KG1 (cell line): ENCODE measurements at places on chromosomes 4 and X.
A peak's percentile ranks its signal among the peaks of the same experiment; 100 is the strongest.

GRCh38 chr4:113878668-113879067 is 100.8 kb downstream of the ARSJ start:
- no peak for DNase-seq

- no peak for DNase-seq
Observed at GRCh38 chr4:165425629-165426028, 46.8 kb downstream of the CPE start.

- DNase-seq, result no peak
Observed at GRCh38 chr4:15317246-15317645, 110.6 kb upstream of the C1QTNF7 start.

GRCh38 chrX:16658284-16658683 is 8.3 kb downstream of the S100G start:
- DNase-seq, result no peak

DNA sequence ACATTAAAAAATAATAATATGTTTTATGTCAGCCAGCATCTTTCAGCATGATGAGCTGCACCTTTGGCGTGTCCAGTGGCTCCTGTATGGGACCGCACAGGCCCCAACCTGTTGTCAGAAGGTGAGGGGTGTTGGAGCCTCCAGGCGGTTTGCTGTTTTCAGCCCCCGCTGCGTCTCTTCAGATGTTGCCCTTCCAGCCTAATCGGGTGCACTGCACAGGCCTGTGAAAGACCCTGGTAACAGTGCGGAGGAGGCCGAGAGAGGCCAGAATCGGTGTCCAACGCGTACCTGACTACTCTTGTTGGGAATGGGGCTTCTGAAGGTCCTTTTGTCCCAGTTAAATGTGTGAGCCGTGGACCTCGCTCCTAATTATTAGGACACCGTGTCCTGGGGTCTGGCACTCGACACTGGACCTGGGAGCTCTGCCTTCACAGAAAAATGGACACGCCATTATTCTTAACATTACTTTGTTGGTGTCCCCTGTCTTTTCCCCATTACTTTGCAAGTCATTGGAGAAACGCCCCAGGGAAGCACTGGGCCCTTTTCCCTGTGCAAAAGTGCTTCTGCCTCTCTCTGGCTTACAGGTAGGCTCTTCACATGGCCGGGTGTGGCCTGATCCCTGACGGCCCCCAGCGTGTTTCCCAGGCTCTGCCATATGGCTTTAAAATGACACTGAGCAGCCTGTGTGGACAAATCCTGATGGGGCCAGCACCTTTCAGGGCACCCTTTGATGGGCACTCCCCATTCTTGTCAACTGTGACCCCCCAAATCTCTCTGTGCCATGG is 51.2 kb downstream of the TBC1D14 start:
- no peak for DNase-seq

DNA sequence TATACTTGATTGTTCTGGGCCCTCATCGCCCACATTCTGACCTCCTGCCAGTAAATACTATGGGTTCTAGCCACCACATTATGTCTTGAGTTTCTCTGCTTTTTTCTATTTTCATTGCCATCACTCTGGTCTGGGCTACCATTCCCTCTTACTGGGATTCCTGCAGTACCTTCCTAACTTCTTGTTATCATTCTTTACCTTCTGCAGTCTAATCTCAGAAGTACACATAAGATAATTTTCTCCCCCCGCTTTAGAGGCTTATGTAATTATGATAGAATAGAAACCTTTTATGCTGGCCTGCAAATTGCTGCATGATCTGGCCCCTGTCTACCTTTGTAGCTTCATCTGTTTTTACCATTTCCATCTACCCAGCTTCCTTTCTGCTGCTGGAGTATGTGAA is 19.2 kb downstream of the STIM2 start:
- DNase-seq, result no peak

GRCh38 chrX:53044995-53045394 is 3.6 kb upstream of the GPR173 start:
- DNase-seq, result no peak

DNA sequence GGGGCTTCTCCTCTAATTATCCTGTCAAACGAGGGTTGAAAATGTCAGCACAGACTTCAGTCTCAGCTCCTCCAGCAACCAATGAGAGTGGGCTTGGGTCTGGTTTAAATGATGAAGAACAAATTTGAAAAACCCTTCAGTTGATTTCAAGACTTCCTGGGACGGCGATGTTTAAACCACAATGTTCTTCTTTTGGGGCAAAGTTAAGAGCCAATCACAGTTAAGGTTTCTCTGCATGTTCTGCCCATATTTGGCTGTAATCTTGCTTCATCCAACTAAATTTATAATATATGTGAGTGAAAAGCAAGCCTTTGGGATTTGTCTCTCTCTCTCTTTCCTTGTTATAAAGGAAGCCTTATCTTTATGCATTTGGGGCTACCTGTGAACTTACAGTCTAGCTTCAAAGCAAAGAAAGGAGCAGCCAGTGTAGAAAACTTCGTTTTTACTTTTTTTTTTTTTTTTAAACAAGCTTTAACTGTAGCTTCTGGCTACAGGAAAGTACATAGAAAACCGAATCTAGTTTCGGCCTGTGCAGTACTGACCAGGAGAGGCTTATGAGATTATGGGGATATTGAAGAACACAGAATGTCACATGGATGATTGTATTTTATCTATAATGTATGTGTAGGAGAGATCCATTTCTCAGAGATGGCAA is 46.8 kb upstream of the FAM9C start:
- DNase-seq, result peak; percentile 32

- no peak for DNase-seq
Observed at GRCh38 chr4:184616633-184617551, 32.4 kb downstream of the CASP3 start.

- no peak for DNase-seq
Observed at GRCh38 chr4:147011411-147011810, 65.7 kb upstream of the TTC29 start.

GRCh38 chr4:184352891-184353290 is 121.5 kb downstream of the IRF2 start:
- DNase-seq, result no peak

- DNase-seq, result no peak
Observed at GRCh38 chr4:38128478-38129459, 168.6 kb downstream of the PTTG2 start.

GRCh38 chrX:41824551-41824950 is 98.8 kb downstream of the CASK start:
- no peak for DNase-seq

- DNase-seq, result no peak
Observed at GRCh38 chrX:80799584-80799983, 10.1 kb downstream of the BRWD3 start.

- no peak for DNase-seq
Observed at GRCh38 chrX:50606300-50606950, 135.8 kb upstream of the DGKK start.

- DNase-seq, result no peak
Observed at GRCh38 chr4:65193985-65194384, 476.3 kb downstream of the EPHA5 start.

DNA sequence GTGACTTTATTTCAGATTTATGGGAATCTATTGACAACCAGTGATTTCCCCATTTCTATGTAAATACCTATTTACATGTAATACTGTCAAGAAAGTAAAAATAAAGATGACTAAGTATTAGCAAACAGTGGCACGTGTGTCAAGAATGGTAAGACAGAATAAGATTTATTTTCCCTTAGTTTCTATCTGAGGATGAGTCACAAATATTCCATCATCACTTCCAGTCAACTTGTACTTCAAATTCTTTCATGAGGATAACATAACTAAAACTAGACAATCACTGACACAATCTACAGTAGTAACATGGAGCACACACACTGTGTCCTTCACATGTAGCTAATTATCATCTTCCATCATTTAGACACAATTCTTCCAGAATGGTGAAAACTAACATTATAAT is 625.3 kb upstream of the PCDH7 start:
- DNase-seq, result no peak

- no peak for DNase-seq
Observed at GRCh38 chr4:120977435-120977997, 55.0 kb upstream of the PRDM5 start.

- DNase-seq, result no peak
Observed at GRCh38 chrX:110851780-110852179, 56.2 kb upstream of the CHRDL1 start.

GRCh38 chr4:69811166-69811565 is 48.8 kb downstream of the SULT1E1 start:
- no peak for DNase-seq

- no peak for DNase-seq
Observed at GRCh38 chrX:68985135-68985755, 156.4 kb downstream of the EFNB1 start.

DNA sequence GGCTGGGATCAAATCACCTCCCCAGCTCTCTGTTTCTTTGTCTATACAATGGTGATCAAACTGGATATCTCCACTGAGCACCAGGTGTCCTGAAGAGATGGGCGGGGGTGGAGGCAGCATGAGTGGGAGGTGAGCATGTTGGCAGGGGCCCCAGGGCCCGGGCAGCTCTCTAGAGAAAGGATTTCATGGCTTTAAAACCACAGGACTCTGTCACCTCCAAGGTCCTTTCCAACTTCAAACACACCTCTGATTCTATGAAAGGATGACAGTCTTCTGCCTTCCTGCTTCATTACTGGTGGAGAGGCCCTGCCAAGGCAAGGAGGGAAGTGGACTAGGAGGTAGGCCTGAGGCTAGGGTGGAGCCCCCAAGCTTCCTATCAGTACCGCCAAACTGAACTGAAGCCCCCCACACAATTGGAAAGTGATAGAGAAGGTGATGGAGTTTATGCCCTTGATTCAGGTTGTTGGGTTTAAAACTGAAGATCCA is 38.6 kb downstream of the TRIM2 start:
- no peak for DNase-seq

DNA sequence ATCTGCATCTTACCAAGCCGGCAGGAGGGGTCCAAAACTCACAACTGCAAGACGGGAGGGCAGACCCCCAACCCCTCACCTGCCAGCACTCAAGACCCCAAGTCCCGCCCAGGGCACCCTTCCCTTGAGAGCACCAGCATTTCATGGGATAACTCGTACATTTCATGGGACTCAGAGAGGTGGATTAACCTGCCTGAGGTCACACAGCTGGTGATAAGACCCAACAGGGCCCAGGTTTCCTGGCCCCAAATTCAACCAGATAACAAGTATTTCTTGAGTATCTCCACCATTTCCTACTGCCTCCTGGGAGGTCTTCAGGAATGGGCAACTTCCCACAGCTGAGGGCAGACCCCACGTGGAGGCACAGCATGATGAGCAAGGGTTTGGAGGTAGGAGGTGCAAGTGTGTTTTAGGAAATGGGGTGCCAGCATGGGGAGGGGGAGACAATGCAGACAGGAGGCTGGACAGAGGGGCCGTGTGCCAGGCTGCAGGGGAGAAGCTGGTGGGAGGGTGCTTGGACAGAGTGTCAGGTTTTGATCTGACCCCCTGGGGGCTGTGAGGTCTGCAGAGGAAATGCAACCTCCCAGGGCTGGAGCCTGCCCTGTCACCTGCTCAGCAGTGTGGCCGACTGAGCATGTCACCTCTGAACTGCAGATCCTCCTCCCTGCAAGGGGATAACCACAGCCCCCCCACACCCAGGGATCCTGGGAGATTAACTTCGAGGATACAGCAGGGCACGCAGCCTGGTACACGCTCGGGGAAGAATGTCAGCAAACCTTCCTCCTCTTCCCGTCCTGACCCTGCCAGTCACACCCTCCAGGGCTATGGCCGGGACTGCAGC is 4.4 kb downstream of the ADRA2C start:
- DNase-seq, result no peak

- no peak for DNase-seq
Observed at GRCh38 chr4:113181289-113182007, 132.0 kb downstream of the ANK2 start.

DNA sequence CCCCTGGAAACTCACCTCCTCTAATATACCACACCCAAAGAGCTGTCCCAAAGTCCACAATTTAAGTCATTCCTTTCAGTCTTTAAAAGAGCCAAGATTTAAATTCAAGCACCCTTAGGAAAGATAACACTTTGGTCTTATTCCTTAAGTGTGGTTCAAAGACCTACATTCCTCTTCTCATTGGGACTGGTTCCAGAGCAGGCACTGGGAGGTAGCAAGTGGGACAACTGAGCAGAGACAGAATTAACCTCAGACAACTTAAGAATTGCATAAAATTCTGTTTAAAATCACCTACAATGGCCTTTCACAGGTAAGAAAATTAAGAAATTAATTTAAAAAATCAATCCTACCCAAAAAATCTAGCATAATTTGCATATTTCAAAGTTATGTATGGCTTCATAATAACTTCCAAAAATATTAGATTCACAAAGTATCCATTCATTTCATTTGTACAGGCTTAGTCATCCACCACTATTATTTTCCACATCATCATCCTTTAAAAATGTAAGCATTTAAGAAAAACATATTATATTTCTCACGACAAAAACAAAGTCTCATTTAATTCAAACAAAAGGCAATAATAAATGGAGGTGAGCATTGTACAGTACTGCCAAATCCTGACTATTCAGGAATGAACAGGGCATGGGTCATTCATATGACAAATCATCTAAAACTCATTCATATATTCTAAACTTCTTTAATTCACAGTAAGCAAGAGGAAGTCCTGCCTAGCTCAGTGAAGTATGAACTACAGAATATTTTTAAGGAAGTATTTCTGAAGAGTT is 13.6 kb downstream of the PRSS12 start:
- no peak for DNase-seq

DNA sequence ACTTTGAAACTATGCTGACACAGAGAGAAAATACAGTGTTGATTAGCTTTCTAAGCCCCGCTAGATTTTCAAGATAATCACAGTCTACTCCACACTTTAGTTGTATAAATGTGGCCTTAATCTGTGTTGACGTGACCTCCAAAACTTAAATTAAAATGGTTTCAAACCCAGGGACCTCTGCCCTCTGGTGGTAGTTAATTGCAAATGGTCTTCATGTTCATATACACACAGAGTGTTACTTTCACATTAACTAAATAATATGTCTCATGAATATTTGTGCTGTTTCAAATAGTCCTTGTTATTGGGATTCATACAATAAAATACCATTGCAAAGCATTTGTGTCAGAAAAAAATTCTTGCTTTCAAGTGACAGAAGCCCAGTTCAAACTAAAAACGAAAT is 64.3 kb downstream of the TASL start:
- DNase-seq, result no peak

GRCh38 chr4:8768357-8768999 is 103.2 kb downstream of the HMX1 start:
- DNase-seq, result no peak

DNA sequence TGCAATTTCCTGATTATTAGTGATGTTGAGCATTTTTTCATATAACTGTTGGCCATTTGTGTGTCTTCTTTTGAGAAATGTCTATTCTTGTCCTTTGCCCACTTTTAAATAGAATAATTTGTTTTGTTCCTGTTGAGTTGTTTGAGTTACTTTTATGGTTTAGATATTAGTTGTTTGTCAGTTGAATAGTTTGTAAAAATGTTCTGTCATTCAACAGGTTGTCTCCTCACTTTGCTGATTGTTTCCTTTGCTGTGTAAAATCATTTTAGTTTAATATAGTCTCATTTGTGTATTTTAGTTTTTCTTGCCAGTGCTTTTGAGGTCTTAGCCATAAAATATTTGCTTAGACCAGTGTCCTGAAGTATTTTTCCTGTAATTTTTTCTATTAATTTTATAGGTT is 181.8 kb upstream of the GLRA2 start:
- DNase-seq, result no peak

- no peak for DNase-seq
Observed at GRCh38 chr4:32601848-32602247, 1881.7 kb downstream of the PCDH7 start.
